NB4 (cell line): ENCODE measurements at places on chromosomes 12 and 14.

GRCh38 chr12:7694556-7695236 lies 879 bp downstream of the GDF3 start:
- no peak for DNase-seq

DNA sequence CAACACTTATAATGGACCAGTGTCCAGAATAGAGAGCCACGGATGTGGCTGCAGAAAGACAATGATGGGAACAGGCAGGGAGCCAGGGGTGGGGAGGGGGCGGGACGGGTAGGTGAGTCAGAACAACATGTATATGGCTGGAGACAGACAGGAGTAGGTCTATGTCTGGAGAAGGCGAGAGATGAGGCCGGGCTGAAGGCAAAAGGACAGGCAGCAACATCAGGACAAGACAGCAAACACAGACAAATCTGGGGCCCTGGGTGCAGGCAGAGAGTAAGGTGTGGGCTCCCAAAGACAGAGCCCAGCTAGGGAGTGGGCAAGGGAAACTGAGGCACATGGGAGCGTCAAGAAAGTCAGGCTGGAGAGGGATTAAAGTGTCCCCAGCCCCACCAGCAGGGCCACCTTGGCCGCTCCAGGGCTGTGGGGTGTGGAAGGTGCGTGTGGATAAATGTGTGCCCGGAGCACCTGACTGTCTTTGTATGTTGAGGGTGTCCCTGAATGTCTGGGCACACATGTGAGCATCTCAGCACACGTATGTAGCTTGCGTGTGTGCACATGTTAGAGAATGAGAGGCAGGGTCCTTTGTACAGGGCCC lies 44.1 kb downstream of the FAM222A start:
- no peak for DNase-seq

DNA sequence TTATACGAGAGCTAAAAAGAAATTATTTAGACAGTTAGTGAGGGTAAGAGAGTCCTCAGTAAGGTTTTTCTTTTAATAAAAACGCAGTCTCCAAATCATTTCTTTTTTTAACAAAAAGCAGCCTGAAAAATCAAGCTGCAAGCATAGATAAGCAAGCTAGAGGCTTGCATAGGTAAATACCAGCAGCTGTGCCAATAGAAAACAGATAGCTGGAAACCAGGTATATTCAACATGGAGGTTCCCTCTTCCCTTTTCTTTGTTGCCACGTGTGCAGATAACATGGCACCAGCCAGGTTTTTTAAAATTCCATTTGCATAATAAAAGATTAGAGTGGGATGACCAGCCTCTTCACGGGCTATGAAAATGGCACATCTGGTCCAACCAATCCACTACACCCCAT lies 6.1 kb upstream of the PRKAB1 start:
- DNase-seq, result no peak

DNA sequence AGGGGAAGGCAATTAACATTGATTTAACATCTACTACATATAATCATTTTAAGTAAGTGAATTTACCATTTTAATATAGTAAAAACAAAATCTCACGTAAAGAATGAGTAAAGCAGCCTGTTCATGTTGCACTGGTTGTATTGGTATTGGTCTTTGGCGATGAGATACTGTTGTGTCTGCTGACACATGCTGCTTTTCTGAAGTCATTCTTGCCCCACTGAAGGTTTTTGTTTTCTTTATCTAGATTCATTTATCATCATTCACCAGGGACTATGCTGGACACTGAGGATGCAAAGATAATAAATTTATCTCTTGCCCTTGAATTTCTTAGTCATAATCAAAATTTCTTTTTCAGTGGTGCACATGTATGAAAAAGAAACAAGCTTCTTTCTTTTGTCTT lies 246.2 kb upstream of the NPAS3 start:
- no peak for DNase-seq

- DNase-seq, result peak; percentile 80
These were observed 5.5 kb downstream of the BCL11B start for GRCh38 chr14:99266181-99267178.

DNA sequence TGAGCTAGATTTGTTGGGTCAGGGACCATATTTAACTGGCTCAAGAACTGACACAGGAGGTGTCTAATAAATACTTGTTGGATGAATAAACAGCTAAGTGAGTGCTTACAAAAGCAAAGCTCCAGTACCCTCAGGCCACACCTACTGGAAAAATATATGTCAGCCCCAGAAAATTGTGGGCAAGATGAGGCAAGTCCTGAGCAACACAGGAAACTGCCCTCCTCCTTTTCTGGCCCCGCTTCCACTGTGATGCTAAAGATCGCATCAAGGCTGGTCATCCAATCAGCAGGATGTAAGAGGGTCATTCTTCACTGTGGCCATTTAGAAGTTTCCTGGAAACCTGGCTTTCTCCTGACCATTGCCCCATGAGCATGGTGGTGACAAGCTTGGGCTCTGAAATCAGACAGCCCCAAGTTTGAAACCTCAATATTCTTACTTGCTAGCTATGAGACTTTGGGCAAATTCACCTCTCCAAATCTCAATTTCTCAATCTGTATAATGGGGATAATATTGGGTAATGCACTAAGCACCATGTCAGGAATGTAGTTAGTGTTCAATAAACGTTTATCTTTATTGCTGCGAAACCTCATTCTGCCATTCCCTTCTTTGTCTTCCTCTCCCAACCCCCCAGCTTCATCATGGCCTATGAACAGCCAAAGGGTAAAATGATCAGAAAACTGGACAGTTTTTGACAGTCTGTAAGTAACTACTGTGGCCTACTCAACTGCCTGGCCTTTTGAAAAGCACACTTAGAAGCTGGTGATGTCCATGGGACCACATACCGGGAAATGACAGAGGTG lies 139.3 kb upstream of the PZP start:
- no peak for DNase-seq

DNA sequence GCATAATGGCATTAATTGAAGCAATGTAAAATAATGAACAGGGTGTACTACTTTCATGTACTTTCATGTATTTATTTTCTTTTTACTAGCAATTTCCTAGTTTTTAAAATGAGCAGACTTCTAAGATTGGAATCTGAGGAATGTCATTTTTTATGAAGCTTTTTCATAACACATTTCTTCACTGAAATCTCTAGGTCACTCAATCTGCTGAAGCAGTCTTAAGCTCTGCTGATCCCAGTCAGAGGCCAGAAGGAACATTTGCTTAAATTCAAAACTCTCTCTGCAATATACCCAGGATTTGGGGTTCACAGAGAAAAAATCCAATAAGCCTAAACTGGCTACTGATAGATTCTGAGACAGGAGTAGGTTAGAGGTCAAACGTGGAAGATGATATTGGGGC lies 73.6 kb upstream of the CNTN1 start:
- no peak for DNase-seq

- peak; percentile 66 for DNase-seq
These were observed at the start of gene LRRC43 for GRCh38 chr12:122182887-122183587. LRRC43 (plus strand) TSS chr12:122183123; CDS start chr12:122183145, 22 bp downstream.

- no peak for DNase-seq
These were observed 55.5 kb upstream of the ATXN7L3B start for GRCh38 chr12:74482115-74482514.

DNA sequence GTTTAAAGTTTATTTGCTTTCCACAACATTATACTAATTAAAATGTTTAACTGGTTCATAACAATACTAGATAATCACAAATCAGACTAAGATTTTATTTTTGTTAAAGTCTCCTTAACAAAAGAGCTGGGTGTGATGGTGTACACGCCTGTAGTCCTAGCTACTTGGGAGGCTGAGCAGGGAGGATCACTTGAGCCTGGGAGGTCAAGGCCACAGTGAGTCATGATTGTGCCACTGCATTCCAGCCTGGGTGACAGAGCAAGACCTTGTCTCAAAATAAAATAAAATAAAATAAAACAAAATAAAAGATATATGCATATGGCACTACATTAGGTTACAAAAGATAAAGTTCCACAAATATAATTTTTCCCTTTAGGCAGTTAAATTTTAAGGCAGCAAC lies 5.6 kb downstream of the MIS18BP1 start:
- peak; percentile 34 for DNase-seq

GRCh38 chr14:68389943-68390342 lies 402.9 kb downstream of the ZFP36L1 start:
- no peak for DNase-seq

DNA sequence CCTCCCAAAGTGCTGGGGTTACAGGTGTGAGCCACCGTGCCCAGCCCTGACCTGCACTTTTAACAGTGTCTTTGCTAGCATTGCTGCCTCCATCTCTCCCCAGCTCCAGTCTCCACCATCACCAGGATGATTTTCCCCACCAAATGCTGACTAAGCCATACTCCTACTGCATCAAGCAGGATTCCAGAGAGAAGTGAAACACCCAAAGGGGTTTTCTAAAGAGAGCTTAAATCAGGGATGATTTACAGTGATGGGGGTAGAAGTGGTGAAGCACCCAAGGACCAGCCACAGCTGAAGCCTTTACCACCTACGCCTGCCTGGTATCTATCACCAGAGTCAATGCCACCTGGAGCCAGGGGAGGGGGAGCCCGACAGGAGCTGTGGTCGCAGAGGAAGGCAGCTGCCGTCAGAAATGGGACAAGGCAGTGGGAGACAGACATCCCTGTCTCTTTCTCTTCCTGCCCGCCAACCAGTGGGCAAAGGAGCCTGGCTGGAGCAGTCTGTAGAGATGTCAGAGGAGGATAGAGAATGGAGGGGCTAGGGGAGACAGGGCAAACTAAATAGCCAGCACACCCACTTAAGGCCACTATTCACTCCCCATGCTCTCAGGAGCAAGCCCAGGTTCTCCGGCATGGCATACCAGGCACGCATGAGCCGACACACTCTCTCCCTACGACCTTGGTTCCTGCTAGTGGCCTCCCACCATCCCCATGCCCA lies 22.4 kb upstream of the CD9 start:
- no peak for DNase-seq

- peak; percentile 83 for DNase-seq
These were observed 122.7 kb downstream of the SLC38A6 start for GRCh38 chr14:61103541-61104339.

DNA sequence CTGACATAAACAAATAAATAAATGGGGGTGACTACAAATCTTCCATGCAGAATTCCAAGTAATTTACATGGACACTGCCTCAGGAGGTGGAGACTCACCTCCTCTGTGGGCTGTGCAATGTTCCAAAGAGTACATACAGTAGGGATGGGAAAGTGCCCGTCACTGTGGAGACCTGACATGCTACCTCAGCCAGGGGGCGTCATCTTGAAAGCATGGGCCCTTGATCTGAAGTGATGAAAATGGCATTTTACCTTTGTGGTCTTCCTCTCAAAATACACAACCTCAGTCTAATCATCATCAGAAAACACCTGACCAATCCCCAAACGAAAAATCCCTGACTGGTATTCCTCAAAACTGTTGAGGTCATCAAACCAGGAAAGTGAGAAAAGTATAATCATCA lies 48.4 kb downstream of the ANAPC7 start:
- peak; percentile 62 for DNase-seq

DNA sequence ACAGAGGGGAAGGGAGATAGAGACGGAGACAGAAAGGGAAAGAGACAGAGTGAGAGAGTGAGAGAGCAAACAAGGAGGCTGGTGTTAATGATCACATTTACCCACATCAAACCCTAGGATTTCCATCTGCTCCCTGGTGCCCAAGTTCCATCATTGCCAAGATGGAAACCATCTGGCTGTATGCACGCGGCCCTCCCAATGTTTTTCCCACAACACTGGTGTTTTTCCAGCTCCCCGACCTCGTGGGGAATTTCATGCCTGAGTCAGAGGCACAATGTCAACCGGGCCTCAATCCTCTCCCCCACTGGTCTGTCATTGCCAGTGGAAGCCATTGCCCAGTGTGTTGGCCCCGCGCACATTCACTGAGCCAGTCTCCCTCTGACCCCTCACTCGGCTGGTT lies 19.9 kb upstream of the BDKRB2 start:
- DNase-seq, result no peak

- no peak for DNase-seq
These were observed 30.4 kb downstream of the XRCC3 start for GRCh38 chr14:103684871-103685270.

DNA sequence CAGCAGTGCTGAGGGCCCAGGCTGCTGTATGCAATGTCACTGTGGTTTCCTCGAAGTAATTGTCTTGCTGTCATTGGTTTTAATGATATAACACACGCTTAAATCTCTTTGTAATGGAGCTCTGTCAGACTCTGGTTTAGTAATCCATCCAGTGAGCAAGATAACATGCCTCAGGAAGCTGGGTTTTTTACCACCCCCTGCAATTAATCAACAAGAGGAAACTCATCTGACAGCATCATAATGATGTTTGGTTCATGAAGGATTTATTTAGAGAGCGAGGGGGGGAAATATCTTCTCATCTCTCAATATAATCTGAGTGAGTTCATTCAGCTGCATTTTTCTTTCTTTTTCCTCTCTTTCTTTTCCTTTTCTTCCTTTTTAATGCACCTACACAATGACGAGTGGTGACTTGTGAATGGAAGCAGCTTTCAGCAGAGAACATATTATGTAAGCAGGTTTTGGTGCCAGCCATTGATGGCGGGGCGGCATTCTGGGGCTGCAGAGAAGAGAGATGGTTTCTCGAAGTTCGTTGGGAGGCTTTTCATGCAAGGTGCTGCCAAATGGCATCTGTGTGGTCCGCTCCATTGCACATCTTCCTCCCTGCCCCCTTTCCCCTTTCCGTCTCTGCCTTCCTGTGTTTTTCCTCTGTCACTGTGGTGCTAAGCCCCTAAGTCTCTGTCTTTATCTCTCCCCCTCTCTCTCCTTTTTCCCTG lies 6.7 kb downstream of the RPH3A start:
- DNase-seq, result no peak

DNA sequence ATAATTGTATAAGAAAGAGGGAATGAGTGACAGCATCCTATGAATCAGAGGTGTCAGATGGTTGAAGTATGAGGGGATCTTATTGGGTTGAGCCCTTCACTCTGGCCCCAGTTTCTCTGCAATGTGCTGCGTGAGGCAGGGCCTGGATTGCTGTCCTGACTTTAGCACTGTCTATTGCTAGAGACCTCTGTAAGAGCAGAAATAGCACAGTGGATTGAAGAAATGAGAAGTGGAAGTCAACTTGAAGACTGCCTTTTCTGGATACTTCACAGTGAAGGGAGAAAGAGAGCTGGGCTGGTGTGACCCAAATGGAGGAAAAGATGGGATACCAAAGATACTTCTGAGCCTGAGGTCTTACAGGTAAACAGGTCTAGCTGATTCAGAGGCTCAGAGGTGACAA lies 5.8 kb downstream of the ASCL4 start:
- no peak for DNase-seq

GRCh38 chr12:121649819-121650353 lies 19.6 kb downstream of the MORN3 start:
- peak; percentile 100 for DNase-seq

DNA sequence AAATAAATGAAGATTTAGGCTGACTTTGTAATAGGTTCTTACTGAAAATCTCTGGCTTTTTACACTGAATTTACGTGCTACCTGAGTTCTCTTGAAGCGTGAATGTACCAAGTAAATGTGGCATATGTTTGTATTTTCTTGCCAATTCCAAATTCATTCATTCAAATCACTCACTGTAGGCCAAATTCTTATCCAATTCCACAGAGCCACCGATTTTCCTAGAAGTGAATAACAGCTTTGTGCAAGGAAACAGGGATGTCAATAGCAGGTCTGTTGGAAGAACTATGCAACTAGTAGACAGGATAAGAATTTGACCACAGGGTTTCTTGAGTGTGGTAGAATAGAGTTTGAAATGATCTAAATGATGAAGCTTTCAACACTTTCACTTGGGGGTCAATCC lies 86.8 kb downstream of the SOX5 start:
- DNase-seq, result no peak
